Hematopoietic multipotent progenitor cell treated with erythropoietin and hydrocortisone succinate and interleukin-3 and kit ligand, for 8 days (in vitro differentiated cells): ENCODE measurements at places on chromosomes 11 and 22.

- DNase-seq: no peak
Observed at GRCh38 chr11:117862019-117862725, 14.3 kb downstream of the FXYD6 start.

- DNase-seq: no peak
Observed at GRCh38 chr22:33539902-33540751, 380.1 kb downstream of the LARGE1 start.

DNA sequence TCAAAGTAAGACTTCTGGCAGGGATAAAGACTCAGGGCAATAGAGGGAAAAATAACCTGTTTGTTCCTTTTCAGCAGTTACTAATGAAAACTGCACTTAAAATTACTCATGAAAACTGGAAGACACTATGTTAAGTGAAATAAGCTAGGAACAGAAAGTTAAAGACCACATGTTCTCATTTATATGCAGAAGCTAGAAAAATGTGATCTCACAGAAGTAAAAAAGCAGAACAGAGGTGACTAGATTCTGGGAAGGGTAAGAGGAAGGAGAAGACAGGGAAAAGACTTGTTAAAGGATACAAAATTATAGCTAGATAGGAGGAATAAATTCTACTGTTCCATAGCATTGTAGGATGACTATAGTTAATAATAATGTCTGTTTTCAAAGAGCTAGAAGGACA lies 22.2 kb downstream of the HPS5 start:
- DNase-seq: no peak

- DNase-seq: no peak
Observed at GRCh38 chr11:3204141-3205015, 14.2 kb downstream of the MRGPRG start.

DNA sequence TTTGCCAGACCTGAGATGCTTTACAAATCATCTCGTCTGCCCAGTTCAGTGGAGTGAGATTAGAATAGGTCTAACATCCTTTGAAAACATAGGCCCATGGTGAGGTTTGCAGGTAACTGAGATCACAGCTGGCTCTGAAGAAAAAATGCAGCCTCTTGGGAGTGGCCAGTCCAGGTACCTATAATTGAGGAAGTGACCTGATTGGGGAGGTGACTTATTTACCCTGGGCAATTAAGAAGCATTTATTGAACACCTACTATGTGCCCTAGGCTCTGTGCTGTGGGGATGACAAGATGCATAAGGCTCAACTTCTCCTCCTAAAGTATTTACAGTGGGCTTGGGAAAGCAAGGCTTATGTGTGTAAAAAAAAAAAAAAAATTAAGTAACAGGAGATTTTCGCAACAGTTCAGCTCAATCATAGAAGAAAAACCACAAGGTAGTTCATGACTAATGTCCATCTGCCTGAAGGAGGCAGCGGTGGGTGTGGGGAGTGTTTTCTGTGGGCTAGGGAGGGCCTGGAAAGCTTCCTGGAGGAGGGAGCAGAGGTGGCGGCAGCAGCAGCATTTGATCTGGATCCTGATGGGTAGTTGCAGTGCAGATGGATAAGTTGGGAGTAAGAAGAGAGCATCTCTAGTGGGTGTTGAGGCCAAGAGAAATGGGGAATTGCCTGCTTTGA lies 16.1 kb downstream of the MICAL2 start:
- DNase-seq: no peak

- DNase-seq: no peak
Observed at GRCh38 chr11:30159546-30159945, 71.3 kb upstream of the FSHB start.

DNA sequence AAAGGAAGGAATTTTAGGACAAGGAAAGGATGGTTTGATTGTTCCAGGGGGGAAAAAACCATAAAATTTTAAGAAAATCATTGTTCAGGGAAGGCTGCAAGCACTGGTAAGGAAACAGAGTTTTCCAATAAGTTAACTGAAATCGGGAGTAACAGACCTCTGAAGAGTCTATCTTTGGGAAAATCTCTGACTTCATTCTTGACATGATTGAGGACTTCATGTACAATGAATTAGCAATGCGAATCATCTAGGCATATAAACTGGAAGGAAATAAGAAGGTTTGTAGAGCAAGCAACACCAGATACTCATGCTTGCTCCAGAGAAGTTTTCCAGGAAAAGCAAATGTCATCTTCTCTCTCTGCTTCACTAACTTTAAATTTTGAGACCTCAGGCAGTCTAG lies 18.5 kb downstream of the APLP2 start:
- no peak for DNase-seq

DNA sequence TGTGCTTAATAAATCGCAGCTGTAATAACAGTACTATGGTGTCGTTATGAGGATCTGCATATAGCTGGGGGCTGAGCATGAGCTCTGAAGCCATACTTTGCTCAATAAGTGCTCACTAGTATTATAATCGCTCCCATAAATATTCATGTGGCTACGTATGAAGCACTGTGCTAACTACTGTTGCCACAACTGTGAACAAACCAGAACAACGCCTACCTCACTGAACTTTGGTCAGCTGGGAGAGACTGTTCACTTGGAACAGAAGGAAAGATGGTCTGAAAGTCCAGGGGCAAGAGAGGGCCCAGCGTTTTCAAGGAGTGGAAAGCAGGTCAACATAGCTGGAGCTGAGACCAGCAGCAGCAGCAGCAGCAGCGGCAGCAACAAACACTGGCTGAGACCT lies 141.6 kb downstream of the EFCAB6 start:
- no peak for DNase-seq

GRCh38 chr11:68379206-68379605 lies 66.8 kb downstream of the LRP5 start:
- no peak for DNase-seq

DNA sequence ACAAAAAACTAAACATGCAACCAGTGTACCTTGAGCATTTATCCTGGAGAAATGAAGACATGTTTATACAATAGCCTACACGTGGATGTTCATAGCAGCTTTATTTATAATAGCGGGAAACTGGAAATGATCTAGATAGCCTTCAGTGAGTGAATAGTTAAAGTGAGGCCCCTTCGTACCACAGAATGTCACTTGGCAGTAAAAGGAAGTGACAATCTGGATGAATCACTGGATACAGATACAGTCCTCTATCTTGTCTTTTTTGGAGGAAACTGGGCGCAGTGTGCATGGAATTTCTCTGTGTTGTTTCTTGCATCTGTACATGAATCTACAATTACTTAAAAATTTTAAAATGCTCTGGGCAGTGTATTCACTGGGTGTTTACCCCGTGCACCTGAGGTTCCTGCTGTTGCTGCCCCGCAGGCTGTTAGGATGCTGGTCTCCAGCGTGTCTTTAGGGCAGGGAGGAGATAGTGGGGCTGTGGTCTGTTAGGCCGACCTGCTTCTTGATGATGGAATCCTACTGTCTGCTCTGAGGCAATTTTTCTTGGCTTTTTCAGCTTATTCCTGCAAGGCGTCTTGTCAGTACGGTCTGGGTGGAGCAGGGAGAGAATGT lies 23.2 kb downstream of the DERL3 start:
- no peak for DNase-seq

GRCh38 chr11:120167659-120168058 lies 29.7 kb upstream of the TRIM29 start:
- DNase-seq: no peak

GRCh38 chr11:6563121-6563619 lies 40.2 kb downstream of the RRP8 start:
- peak; percentile 86 for DNase-seq

GRCh38 chr11:12007230-12007593 lies 1.2 kb downstream of the DKK3 start:
- DNase-seq: no peak

- no peak for DNase-seq
Observed at GRCh38 chr11:108025387-108026080, 16.8 kb downstream of the CUL5 start.

- peak; percentile 97 for DNase-seq
Observed at GRCh38 chr11:47004595-47005033, 68.1 kb downstream of the CSTPP1 start.

DNA sequence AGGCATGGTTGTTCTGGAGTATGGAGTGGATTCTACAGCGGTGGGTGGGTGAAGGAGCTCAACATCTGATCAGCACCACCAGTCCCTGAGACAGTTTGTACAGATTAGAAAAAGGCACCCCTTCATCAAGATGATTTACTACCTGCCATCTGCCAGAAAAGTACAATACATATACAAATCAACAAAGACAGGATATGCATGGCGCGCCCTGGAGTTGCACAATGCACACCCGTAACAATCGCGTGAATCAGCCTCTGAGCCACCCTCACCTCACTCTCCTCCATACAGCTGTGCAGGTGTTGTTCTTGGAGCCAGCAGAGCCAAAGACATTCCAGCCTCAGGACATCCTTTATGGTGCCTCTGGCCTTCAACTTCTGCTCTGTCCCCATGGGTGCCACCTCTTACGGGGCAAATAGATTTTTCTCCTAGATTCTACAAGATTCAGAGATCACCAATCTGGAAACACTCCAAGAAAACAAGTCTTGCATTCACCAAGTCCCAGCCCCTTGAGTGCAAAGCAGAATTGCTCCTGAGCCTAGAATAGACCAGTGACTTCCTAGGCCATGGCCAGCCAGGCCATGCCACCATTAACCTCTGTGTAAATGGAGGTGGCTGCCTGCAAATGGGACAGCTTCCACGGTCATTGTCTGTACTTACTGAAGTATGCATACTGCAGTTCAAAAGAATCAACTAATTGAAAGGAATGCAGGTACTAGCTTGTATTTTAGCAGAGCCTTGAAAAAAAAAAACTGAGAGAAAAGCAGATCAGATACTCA lies 490.9 kb downstream of the SOX6 start:
- DNase-seq: no peak

DNA sequence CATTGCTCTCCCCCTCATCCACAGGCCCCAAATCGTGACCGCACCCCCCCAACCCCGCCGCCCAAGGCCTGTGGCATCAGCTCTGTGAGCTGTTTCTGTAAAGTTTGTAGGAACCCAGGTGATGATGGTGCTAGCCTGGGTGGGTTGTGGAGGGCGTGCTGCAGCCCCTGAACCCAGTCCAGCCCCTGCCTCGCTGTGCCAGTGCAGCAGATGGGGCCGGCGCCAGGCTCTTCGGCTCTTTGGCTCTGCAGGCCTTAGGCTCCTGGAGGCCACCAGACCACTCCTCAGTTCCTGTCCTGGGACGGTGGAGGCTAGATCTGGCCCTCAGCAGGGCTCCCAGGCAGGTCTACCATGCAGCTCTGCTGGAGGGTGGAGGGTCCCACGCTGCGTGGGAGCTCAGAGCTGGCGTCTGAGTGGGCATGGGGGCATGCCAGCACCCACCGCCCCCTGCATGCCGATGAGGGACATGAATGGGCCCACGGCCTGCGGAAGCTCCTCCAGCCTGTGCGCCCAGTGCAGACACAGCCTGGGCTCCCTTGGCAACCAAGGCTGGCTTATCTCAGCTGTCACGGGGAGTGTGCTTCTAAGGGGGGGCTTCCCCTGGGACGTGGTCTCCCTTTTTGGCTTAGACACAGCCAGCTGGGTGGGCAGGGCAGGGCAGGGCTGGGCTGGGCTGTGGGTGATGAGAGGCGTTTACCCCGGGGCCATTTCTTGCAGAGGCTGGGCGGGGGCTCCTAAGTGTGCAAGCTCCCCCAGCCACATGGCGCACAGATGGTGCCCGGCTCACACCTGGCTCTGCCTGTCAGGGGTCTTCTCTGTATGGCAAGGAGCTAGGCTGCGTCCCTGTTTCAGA lies 1187.6 kb downstream of the BRD1 start:
- no peak for DNase-seq

DNA sequence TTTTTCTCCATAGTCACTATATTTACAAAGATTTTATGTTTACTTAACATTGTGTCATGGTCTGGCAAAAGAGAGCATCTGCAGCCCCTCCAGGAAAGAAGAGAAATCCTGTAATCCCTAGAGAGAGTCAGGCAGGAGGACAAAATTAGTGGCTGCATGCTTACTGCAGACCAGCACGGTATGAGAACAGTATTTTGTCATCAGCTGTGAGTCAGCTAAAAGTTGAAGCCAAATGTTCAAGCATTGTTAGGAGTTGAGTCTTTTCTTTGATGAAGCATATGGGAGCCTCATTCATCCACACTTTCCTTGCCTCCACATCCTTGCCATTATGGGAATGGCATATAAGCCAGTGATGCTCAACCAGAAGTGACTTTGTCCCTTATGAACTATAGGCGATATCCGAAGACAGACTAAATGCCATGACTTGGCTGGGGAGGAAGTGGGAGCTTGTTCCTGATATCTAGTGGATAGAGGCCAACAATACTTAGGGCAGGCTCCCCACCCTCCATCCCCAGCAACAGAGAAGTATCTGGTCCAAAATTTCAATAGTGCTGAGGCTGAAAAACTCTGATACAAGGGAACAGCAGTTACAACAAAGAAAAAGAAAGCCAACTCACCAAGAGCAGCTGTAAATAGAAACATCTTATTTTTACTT lies 112.0 kb upstream of the OR5AK2 start:
- no peak for DNase-seq

DNA sequence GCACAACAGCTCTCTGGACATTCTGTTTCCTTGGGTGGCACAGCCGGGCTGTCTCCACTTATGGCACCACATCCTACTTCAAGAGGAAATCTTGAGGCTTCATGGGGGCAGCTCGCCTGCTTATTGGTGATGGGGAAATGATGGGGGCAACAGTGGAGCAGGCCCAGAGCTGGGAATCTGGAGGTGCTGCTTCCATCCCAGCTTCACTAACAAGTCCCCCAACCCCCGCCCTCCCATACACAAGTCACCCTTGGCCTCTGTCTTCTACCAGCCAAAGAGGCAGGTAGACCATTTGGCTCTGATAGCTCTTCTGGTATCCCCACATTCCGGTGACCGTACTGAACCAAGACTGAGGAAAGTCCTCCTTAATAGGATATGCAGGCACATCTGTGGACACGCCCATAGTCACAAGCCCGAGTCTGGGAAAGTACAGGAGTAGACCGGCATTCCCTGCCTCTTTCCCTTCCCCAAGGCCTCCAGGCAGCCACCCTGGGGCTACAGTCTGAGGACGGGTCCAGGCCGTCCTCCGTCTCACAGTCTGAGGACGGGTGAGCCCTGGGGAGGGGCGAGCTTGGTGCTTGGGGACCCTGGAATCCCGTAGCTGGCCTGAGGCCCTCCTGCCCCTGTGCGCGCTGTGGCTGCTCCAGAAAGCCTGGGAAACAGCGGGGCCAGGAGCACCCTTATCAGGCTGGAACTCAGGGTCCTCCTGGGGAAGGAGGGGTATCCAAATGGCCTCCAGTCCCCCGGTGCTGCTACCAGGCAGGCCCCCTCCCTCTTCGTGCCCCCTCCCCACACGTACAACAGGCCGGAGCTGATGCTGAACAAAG lies 145.6 kb downstream of the FEZ1 start:
- DNase-seq: no peak

DNA sequence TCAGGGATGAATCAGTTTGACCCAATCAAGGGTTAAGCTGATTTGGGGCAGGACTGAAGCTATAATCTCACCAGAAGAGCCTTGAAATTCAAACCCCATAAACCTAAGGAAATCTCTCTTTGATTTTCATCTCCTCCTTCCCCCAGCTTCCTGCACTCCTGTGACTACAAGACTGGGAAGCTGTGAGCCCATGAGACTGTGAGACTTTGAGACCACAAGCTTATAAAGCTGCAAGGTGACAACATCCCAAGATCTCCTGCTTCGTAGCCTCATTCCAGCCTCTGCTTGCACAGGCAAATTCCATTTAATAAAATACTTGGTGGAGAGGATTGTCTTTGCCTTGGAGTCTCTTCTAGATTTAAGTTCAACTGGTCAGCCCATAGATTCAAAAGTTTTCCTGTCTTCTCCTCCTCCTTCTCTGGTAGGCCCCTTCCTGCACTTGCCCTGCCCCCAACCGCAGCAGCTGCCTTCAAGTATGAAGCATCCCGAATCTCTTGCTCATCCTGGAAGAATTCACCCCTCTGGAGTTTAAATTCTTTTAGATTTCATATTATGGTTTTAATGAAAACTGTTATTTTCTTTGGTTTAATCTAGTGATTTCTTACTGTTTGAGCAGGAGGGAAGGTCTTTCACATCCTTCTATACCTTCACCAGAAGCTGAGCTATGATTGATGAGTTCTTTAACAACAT lies 42.1 kb downstream of the PAMR1 start:
- no peak for DNase-seq
